ENCODE measurements at places on chromosomes 7 and 10.

GRCh38 chr7:108291791-108292440, 161.8 kb upstream of the LAMB4 start:
- DNase-seq, result no peak

- DNase-seq, result no peak
These were observed 37.0 kb upstream of the DNAJB6 start for GRCh38 chr7:157299613-157300368.

- DNase-seq, result no peak
These were observed 1.7 kb upstream of the MRLN start for GRCh38 chr10:59754951-59755350.

DNA sequence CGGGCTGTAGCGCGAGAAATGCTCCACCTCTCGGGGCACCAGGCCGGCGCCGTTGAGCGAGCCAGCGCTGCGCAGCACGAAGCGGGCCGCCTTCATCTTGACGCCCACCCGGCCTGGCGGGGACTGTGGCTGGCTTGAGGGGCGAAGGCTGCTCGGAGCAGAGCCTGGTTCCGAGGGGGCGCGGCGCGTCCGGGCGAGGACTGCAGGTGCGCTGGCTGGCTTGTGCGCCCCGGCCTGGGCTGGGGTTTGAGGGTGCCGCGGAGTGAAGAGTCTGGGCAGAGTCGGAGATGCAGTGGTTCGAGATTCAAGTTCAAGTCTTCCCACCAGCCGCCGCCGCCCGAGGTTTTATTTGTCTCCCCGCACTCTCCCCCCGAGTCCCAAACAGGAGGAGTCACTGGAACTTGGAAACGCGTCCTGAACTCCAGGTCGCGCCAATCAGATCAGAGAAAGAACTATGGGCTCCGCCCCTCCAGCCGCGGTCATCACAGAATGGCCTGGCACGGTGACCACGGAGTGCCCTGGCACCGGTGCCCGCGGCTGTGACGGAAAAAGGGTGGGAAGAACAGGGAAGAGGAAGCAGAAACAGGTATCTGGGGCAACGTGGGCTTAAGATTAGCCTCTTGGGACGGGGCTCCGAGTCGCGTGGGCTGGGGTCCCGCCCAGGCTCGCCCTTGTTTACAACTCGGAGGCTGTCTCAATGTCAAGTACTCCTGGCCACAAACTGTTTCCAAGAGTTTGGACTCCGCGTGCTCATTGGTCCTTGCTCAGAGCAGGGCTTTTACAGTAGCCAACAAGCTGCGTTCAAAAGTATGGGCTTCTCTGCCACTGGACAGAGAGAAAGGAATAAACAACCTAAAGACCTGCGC, at the start of gene PDK4:
TSS of gene PDK4 (minus strand) at position 319 of the 866 bp plus-strand sequence. CDS start at position 96, 223 bp downstream.
- no peak for DNase-seq

GRCh38 chr7:153413540-153414287, 638.5 kb upstream of the DPP6 start:
- no peak for DNase-seq

DNA sequence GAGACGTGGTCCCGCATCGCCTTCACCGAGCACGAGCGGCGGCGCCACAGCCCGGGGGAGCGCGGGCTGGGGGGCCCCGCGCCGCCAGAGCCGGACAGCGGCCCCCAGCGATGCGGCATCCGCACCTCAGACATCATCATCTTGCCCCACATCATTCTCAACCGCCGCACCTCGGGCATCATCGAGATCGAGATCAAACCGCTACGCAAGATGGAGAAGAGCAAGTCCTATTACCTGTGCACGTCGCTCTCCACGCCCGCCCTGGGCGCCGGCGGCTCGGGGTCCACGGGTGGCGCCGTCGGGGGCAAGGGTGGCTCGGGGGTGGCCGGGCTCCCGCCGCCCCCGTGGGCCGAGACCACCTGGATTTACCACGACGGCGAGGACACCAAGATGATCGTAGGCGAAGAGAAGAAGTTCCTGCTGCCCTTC, 737 bp downstream of the CNNM2 start:
- DNase-seq, result no peak

- no peak for DNase-seq
These were observed 401.2 kb downstream of the SH2D4B start for GRCh38 chr10:80938903-80939302.

DNA sequence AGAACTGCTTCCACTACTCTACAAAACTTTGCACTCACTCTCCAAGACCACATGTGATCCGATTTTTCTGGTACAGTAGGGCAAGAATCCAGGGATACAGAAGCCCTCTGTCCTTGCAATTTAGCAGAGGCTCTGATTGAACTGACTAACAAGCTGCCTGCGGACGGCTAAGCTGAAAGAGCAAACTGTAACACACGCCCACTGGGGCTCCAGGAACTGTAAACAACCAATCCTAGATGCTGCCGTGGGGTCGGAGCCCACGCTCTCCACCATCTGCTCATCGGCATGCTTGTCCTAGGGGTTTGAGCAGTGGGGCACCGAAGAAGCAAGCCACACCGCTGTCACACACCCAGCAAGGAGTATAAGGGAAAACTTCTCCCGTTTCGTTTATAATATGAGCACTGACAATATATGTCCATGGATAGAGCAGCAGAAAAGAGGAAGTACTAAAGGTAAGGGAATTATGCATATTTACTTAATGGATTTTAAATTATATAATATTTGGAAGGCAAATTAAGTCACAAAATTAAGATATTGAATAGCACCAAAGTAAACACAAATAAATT, 634.4 kb upstream of the POT1 start:
- DNase-seq, result no peak

- DNase-seq, result no peak
These were observed 25.8 kb upstream of the BET1 start for GRCh38 chr7:94029976-94030375.

DNA sequence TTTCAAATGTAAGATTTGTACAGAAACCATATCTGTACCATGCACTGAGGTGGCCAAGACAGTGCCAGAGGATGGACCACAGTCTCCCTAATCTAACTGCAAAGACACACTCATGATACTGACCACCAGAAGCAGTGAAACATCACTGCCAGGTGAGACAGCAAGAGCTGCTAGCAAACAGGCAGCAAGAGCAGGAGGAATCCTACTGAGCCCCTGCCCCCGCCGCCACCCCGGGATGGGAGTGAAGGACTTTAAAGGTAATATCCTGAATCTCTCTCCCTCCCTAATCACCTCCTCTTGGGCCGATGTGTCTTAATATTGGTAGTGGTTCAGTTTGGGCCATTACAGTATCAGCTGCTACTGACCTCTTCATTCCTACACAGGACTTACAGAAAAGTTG, 144.3 kb downstream of the XPNPEP1 start:
- no peak for DNase-seq

- DNase-seq, result no peak
These were observed 46.9 kb upstream of the FMC1 start for GRCh38 chr7:139294241-139294640.

DNA sequence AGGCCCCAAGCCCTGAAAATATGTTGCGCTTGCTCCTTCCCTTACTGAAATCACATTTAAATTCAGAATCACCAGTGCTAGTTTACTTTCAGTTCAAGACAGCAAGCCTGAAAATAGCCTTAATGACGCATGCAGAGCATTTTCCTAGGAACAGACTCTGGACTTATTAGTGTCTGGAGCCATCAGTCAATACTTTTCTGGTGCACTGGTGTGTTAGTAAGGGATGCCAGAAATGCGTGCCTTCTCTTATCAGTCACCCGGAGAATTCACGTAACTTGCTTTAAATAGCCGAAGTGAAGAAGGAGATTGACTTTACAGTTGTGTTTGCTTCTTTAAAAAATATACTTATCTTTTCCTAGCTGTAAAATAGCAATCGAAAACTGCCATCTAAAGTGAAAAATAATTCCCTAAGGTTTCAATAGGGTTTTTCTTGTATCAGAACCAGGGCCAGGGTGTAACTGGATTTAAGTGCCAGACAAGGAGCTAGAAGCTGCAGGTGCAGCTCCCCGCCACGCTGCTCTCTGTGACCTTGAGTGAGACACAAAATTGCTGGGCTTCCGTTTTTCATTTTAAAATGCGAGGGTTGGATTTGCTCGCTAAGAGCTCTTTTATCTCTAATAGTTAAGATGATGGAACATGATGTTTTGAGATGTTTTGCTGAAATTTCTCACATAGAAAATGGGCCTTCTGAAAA, 177.8 kb downstream of the NSUN6 start:
- DNase-seq, result no peak

- DNase-seq, result no peak
These were observed 30.2 kb downstream of the CALD1 start for GRCh38 chr7:134809616-134810015.

DNA sequence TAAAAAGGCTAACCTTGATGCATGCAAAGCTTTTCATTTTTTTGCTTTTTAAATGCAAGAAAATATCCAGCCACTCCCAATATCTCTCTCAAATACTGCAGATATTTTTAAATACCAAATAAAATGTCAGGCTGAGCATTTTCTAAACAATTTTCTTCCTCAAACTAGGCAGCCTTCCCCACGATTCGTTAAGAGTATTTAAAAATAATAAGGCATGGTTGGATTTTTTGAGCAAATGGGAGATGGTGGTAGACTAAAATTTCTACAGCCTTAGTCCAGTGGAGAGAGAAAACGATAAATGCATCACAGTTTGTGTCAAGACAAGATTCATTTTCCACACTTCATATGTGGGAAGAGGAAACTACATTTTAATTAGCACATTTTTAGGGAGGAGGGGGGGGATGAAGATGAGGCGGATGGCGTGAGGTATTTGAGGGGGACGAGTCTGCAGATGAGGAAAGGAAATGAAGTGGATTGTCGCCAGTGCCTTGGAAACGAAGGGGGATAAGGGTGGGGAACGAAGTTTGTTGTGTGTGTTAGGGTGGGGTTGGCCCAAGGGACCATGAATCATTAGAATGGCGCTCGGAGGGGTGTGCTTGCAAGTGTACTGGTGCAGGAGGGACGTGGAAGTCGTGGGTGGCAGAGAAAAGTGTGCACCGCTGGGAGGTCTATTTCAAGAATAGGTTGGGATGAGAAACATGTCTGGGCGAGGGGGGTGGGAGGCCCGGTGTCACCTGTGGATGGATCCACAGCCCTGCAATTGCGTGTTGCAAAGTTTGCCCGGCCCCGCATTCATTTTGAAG, 1.2 kb upstream of the ADD3 start:
- DNase-seq, result no peak

DNA sequence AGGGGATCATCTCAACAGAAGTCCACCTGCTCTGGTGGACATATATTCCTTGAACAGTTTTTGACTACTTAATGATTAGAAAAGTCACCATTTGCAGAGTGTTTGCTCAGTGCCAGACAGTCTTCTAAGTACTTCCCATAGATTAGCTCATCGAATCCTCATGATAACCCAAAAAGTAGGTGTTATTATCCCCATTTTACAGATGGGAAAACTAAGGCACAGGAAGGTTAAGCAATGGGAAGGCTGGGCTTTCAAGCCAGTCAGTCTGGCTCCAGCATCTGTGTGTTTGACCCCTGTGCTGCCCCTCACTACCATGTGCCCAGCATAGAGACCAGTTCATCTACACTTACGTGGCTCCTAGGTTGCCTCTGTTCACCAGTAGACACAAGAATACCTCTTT, 15.9 kb downstream of the CDHR3 start:
- no peak for DNase-seq

DNA sequence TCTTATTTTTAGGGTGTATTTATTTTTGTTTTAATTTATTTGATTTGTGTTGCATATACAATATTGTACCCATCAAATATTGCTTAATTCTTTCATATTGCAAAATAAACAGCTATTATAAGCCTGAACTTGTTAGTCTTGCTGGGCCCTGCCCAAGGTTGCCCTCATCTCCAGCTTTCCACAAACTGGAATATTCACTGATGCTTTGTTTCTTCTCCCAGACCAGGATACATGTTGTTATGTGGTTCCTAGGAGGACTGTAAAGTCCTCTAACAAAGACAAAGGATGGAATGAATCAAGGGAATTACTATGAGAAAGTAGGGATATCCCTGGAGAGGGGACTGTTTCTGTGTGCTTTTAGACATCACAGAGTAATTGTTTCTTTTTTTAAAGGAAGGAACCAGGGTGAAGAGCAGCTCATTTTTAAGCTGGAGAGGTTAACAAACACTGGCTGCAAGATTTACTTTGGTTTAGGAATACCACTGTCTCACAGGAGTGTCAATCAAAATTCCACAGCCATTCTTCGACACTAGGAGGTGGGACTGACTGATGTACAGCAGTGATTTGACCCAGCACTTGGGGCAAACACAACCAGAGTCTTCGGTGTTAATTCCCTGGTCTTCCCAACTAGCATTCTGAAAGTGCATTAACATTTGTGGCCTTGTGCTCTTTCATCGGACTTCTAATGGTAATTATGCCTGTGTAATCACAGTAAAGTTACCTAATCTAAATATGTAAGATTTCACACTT, 14.8 kb upstream of the CD36 start:
- DNase-seq, result no peak

DNA sequence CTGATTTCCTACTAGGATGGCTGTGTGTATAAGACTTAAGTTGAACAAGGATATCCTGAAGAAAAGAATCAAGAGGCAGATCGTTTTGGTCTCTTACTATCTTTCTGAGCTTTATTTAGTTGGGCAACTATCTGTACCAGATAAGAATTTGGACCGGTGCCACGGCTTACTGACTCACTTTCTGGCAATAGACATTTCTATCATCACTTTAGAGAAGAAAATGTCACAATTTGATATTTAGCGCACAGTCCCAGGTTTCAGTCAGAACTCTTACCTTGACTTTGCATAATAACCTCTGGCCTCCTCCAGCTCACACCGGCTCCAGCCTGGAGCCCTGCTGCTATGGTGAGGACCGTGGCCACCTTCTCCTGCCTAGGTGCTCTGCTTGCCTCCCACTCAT, 218.2 kb upstream of the MDFIC start:
- no peak for DNase-seq

- DNase-seq, result no peak
These were observed 125.9 kb downstream of the JAZF1 start for GRCh38 chr7:28054531-28055160.

DNA sequence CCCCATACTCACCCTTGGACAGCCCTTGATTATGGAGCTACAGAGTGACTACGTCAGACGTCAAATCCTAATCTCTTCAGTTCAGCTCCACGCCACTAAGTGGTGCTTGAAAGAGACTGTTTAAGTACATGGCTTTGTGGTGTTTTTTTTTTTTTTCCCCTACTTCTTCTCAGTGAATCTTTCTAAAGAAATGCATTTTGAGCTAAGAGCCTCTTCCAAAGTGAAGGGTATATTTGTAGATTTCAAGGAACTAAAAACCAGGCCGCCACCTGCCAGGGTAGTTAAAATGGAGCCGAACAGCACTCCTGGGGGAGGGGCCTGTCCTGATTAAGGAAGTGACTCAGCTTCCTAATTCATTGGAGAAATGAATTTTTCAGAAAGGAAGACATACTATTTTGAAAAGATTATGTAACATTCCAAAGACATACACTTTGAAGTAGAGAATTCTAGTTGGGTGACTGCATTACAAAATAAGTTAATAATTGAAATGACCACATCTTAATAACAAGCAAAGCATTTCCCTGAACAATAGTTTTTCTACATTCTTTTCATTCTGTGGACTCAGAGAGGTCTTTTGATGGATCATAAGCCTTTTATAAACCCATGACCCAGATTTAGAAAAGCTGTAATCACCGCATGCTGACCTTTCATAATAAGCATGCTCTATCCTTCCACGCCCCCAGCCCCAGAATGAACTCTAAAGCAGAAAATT, 20.6 kb upstream of the VPS41 start:
- DNase-seq, result no peak

- no peak for DNase-seq
These were observed 38.5 kb upstream of the STEAP4 start for GRCh38 chr7:88344956-88345832.

Measured in NCI-H1694 (cell line).